Amygdala (tissue), 56 donors: ENCODE measurements at places on chromosomes 13 and 19.

- DNase-seq = no peak
Measured at GRCh38 chr19:39500543-39500942, 1.8 kb downstream of the DLL3 start.

DNA sequence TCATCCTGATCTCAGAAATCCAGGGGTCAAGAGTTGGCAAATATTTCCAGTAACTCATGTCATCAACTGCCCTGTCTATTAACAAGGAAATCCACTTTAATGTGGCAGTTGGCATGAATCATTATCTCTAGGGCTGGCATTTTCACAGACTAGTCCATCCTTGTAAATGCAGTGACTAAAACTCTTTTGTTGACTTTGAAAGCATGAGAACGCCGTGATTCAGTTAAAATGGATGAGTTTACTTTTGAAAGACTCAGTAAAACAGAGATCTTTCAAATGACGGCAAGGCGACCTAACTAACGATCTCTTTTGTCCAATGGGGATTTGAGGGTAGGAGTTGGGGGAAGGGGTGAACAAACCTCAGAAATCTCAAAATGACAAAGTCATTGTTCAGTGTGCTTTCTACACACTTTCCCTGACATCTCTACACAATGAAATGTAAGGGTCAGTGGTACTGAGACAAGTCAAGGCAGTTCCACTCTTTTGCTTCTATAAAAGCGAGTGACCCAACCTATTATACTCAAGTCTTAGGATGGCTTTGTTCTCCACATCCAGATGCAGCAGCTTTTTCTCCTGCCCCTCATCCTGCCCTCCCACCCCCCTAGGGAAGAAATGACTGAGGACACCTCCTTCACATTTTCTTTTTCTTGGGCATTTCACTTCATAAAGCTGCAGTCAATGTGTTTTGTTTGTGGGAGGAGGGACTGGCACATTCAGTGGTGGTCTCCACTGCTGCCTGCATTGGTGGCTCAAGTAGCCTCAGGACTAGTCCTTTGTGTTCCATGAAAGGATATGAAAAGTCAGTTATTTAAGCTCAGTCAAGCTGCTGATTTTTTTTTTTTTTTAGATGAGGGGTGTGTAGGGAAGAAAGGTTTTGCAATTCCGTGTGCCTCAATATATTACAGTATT is 200.5 kb downstream of the ABCC4 start:
- no peak for DNase-seq

DNA sequence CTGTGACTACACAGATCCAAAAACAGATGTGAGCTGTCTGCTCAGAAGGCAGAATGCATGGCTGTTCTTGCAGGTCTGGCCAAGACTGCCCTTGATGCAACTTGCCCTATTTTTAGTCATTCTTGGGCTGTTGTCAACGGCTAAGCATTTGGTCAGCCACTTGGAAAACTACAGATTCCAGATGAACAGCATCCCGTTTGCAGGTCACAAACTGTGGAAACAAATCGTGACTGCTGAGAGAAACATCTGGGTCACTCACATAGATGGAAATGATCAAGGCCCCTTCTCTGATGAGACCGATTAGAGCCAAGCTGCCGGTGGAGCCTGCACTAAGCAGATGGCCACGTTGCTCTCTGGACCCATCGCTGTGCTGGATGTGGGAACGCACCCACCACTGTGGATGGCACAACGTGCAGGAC is 15.4 kb upstream of the METTL21C start:
- DNase-seq = no peak

GRCh38 chr13:21657538-21657937 is 13.3 kb upstream of the FGF9 start:
- DNase-seq = no peak

GRCh38 chr19:29259867-29260281 is 46.9 kb upstream of the UQCRFS1 start:
- no peak for DNase-seq

DNA sequence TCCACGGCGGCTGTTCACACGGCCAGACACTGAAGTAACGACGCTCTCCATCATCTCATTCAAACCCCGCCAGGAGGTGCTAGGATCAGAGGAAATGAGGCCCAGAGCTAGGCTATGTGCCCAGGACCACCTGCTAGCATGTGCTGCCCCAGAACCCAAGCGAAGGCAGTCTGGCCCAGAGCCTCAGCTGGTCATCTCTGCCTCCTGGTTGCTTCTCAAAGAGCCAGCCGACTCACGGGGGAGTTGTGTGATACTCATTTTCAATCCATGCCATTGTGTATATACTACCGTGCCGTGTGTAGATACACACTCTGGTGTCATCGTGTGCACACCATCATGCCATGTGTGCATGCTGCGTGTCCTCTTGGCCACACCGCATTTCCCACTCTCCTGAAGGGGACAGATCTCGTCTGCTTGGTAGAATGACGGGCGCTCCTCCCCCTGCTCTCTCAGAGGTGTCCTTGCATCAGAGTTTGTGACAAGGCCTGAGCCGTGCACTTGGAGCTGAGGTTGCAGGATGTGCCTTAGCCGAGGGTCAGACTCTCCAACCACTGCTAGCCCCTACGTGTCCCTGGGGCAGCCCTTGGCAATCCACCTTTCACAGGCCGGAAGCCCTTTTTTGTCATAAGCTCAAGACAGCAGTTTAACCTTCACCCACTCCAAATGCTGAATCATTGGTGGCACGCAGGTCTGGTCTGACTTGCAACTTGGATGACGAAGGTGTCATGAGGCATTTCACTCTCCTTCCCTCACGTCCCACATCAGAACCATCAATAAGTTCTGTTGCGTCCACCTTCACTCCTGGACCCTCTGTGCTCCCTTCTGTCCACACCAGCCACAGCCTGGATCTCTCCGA is 130.4 kb downstream of the CRYL1 start:
- no peak for DNase-seq

DNA sequence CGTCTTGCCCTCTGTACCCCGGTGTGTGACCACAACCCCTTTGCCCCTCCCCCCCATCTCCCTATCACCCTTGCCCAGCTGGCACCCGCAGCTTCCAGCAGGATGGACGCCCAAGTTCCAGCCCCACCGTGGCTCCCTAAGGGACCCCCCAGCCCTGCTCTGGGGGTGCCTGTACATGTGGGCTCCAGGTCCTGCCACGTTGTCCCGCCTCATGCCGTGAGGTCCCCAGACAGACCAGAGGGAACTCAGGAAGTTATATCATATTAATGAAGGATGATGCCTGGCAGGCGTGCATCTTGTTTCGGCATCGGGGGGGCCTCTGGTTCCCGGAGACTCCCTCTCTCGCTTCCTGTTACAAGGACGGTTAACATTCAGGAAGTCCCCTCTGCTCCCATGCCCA is 1.6 kb upstream of the PTGIR start:
- DNase-seq = no peak

GRCh38 chr19:29837448-29837981 is 25.7 kb downstream of the CCNE1 start:
- no peak for DNase-seq

GRCh38 chr13:106640515-106640914 is 72.6 kb upstream of the ARGLU1 start:
- DNase-seq = no peak

DNA sequence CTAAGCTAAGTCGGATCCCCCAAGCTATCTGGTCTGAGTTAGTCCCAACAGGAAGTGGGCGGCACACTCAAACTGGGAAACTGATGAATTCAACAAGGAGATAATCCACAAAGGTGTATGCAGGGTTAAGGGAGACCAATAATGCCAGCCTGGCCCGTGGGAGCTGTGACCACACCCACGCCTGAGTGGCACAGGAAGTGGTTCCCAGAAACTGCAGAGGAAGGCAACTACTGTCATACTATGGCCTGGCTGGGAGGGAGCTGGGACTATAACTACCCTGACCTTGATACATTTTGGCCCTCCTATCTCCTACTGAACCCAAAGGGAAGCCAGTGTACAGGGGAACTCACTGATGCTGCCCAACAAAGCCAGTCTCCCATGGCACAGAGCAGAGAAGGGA is 85.5 kb upstream of the TDRD3 start:
- DNase-seq = no peak

GRCh38 chr19:7521551-7522071 is 813 bp upstream of the MCOLN1 start:
- DNase-seq = no peak

DNA sequence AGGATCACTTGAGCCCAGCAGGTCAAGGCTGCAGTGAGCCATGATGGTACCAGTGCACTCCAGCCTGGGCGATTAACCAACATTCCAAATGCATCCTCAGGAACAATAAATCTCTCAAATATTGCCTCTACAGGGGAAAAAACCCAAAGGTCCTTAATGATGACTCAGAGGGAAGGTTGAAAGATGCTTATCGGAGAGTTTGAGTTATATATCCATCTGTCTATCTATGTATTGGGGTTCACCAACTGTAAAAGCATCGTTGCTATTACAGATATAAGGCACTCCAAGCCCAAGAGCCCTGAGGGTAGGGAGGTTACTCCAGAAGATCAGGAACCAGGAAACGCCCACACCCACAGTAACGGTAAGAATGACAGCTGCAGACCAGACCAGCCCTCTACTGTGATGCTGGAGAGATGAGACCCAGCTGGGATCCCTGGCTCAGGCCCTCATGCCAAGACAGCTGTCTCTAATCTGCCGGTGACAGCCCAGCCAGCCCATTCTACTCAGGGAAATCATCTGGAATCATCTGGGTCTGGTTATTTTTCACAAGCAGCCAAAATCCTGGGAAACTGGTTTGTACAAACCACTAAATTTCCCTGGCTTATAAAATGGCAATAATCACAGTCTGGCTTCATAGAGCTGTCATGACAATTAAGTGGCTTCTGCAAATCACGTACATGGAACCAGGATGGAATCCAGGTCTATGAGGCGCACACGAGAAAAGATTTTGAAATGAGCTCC is 23.8 kb downstream of the TEX101 start:
- no peak for DNase-seq

- no peak for DNase-seq
Measured at GRCh38 chr13:98511435-98511834, 65.5 kb downstream of the STK24 start.

GRCh38 chr19:28889941-28890670 is 322.8 kb downstream of the UQCRFS1 start:
- no peak for DNase-seq

DNA sequence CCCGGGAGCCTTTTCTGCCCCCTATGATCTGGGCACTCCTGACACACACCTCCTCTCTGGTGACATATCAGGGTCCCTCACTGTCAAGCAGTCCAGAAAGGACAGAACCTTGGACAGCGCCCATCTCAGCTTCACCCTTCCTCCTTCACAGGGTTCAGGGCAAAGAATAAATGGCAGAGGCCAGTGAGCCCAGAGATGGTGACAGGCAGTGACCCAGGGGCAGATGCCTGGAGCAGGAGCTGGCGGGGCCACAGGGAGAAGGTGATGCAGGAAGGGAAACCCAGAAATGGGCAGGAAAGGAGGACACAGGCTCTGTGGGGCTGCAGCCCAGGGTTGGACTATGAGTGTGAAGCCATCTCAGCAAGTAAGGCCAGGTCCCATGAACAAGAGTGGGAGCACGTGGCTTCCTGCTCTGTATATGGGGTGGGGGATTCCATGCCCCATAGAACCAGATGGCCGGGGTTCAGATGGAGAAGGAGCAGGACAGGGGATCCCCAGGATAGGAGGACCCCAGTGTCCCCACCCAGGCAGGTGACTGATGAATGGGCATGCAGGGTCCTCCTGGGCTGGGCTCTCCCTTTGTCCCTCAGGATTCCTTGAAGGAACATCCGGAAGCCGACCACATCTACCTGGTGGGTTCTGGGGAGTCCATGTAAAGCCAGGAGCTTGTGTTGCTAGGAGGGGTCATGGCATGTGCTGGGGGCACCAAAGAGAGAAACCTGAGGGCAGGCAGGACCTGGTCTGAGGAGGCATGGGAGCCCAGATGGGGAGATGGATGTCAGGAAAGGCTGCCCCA is 8.5 kb upstream of the CEACAM7 start:
- no peak for DNase-seq

GRCh38 chr13:48954081-48954480 is 21.6 kb upstream of the FNDC3A start:
- no peak for DNase-seq

GRCh38 chr19:41426952-41427646 is at the start of gene B3GNT8:
TSS of gene B3GNT8 (minus strand) at chr19:41427374. CDS start at chr19:41426778, 596 bp downstream.
- DNase-seq = no peak

DNA sequence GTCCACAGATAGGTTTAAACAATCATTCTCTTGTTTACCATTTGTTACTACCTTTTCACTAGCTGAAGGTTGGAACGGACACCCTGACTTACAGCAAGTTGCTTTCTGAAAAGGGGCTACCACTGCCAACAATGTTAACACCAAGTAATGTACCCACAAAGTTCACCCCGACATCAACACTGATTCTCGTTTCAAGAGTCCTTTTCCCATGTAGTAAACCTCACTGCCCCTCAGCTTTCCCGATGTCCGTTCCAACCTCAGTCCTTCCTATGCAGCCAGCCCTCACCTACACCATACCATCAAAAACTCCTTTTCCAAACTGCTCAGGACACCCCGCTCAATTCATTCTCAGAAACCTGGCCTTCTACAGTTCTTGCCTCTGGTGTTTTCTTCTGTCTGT is 29.0 kb downstream of the PEG3 start:
- DNase-seq = no peak

DNA sequence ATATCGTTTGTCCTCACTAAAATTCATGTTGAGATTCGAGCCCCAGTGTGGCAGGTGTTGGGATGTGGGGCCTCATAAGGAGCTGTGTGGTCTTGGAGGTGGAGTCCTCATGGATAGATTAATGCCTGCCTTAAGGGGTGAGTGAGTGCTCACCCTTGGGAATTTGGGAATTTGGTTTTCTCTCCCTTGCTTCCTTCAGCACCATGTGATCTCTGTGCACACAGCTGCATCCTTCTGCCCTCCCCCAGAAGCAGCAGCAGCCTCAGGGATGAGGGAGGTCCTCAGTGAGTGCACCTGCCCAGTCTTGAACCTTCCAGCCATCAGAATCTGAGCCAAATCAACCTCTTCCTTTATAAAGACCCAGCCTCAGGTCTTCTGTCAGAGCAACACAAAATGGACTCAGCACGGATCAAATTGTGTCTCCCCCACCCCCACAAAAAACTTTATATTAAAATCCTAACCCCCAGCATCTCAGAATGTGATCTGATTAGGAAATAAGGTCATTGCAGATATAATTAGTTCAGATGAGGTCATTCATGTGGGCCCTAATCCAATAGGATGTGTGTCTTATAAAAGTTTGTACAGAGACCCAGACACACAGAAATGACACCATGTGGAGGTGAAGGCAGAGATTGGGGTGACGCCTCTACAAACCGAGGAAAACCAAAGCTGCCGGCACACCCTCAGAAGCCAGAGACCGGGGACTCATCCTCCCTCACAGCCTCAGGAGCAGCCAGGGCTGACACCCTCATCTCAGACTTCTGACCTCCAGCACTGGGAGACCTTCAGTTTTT is 12.9 kb downstream of the CYTH2 start:
- DNase-seq = no peak

GRCh38 chr19:45716359-45717130 is 14.2 kb downstream of the FBXO46 start:
- no peak for DNase-seq

DNA sequence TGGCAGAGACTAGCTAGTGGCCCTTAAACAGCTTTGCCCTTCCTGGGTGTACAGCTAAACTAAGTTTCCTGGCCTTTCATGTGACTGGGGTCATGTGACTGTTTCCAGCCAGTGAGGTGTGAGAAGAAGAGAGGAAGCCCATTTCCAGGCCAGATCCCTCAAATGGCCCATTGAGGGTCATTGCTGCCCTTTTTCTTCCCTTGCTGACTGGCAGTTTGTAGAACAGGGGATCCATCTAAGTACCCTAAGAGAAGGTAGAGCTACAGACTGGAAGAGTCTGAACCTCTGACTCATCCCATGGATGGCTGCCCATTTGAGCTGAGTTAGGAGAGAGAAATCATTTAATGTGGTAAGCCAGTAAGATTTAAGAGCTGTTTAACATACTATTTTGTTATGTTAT is 2.8 kb downstream of the SWSAP1 start:
- DNase-seq = no peak

GRCh38 chr19:57305056-57305455 is 15.2 kb upstream of the ZNF543 start:
- no peak for DNase-seq
